Ovary (tissue), 10 donors: ENCODE measurements at places on chromosomes 11 and 22. TPM values are rescaled to one million over a fixed set of nuclear protein-coding genes. Genes with fewer than 3 reads are reported as not detected.
A peak's percentile ranks its signal among the peaks of the same experiment; 100 is the strongest.

- DNase-seq, result no peak
Measured at GRCh38 chr11:13011466-13012055, 2.4 kb downstream of the RASSF10 start.

Gene ME3
- polyA plus RNA-seq, result 27.2 TPM

DNA sequence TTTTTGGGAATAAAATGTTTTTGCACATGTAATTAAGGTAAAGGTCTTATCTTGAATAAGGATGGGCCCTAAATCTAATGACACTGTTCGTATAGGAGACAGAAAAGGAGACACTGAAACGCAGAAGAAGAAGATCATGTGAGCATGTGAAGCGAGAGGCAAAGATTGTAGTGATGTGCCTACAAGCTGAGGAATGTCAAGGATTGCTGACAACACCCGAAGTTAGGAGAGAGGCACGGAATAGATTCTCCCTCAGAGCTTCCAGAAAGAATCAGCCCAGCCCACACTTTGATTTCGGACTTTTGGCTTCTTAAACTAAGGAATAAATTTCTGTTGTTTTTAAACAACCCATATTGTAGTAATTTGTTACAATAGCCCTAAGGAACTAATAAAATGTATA is 4.1 kb upstream of the BLID start:
- no peak for DNase-seq

- no peak for DNase-seq
Measured at GRCh38 chr11:118186346-118187107, 10.1 kb upstream of the SCN2B start.

Gene OR8D4
- polyA plus RNA-seq, result not detected

- no peak for DNase-seq
Measured at GRCh38 chr11:27228232-27228905, 134.6 kb downstream of the CCDC34 start.

DNA sequence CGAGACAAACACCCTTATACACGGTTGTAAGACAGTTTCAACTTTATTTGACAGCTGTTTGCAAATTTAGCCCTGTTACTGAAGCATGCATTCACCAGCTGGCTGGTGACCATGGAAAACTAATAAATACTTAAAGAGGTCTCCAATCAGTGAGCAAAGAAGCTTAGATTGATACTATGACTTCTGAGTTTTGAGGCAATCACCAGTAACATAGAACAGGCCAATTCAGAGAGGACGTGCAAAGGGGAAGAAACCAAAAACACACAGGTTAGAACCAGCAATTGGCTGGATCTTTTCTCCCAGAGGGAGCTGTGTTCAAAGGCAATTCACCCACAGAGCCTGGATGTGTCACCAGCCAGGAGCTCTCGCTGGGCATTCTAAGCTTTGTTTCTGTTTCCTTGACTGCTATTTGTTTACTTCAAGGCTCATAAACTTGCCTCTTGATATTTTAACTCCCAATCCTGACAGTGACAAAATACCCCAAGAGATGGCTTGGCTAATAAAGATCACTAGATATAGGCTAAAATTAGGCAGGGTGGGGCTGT is 113.6 kb upstream of the MTMR2 start:
- no peak for DNase-seq

GRCh38 chr11:45569776-45570175 is 95.6 kb downstream of the CHST1 start:
- DNase-seq, result no peak

GRCh38 chr11:120134106-120134930 is 3.6 kb downstream of the TRIM29 start:
- DNase-seq, result peak; percentile 3

Gene POLDIP3
- 69.1 TPM for polyA plus RNA-seq

GRCh38 chr11:76705826-76706225 is 35.3 kb upstream of the LRRC32 start:
- no peak for DNase-seq

DNA sequence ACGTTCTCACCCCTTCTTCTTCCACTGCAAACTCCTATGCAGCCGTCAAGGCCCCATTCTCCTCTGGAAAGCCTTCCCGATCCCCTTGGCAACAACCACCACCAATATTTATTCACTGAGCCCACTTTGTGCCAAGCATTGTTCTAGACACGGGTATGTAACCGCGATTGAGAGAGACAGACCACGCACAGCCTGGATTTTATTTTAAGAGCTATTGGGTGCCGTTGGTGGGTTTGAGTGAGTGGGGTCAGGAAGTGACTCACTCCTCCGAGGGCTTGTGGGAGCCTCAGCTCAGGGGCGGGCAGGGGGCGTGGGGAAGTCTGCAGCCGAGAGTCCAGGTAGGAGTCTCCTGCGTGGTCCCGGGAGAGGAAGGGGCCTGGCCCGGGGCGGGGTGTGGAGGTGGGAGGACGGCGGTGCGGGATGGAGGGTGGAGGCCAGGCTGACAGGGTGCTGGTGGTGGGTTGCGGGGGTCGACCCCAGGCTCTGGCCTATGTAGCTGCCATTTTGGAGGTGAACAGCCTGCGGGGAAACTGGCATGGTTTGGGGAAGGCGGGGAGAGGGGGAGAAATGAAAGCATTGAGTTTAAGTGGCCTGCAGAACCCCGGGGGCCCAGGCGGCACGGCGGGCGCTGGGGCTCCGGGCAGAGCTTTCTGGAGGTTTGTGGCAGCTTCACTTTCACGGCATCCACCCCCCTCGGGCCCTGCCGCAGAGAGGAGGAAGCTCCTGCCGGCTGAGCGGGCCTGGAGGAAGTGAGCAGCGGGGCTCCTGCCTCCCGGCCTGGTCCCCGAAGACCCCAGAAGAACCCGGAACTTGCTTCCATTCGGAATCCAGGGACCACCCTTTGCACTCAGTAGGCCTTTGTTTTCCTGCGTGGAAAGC is 547 bp downstream of the PARVG start:
- DNase-seq, result no peak

- DNase-seq, result no peak
Measured at GRCh38 chr11:33703234-33703633, 2.6 kb upstream of the C11orf91 start.

Gene MRPL17
- polyA plus RNA-seq, result 30.1 TPM
